Mesenteric fat pad (tissue), 1 donor: ENCODE measurements at places on chromosomes 7 and 10. TPM values are rescaled to one million over a fixed set of nuclear protein-coding genes. Genes with fewer than 3 reads are reported as not detected.

PON1 gene
- total RNA-seq: 0.19 TPM

CRYGN gene
- 1.5 TPM for total RNA-seq

ARHGAP22 gene
- 8.8 TPM for total RNA-seq

CCDC3 gene
- 122 TPM for total RNA-seq

PKD2L1 gene
- 0.39 TPM for total RNA-seq

OPTN gene
- 116 TPM for total RNA-seq

URGCP gene
- 44.3 TPM for total RNA-seq

TMEM236 gene
- 3.0 TPM for total RNA-seq
